ENCODE measurements at places on chromosomes 13 and 19.

DNA sequence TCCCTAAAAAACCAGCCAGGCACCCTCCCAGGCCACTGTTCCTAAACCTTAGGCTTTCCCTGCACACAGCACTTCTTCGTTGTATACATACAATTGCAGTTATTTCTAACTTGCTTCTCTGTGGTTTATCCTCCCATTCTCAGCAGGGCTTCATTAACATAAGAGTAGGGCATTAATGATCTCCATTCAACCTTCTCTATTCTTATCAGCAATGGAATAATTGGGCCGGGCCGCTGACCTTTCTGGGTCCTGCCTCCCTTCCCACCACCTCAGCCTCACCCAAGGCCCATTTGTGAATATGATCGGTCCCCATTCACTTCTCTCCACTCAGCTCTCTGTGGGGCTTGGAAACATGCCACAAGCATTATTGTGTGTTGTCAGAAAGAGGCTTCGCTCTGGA is 184.2 kb downstream of the SUCLA2 start:
- no peak for DNase-seq

- no peak for DNase-seq
Measured at GRCh38 chr19:31092274-31092673, 257.0 kb downstream of the TSHZ3 start.

DNA sequence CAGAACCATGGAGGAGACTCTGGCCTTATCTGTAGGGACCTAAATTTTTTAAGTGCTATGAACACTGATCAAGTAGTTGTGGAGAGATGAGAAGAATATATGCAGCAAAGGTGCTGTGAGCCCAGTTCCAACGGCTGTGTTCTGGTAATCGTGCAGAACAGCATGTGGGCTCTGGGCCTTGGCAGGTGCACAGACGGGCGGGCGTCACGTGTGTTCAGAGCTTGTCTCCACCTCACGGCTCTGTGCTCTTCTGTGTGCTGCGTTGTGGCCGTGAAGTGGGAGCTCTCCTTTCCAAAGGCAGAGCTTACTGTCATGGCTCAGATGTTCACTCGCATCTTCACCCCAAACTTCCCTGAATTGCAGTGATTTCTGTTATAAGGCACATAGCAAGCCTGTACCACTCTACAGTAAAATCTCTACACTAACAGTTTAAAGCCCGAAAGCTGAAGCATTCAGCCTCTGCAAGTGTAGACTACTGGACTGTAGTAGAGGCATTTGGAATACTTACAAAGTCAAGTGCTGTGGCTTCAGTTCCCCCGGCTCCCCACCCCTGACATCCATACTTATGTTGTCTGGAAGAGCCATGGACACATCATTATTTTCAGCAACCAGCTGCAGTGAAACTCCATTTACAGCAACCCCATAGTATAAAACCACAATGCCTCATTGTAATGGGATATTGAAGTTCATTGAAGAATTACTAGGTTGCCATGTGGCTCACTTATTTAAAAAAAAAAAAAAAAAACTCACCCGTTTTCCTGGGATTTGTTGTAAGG is 27.5 kb upstream of the TEX29 start:
- no peak for DNase-seq

- DNase-seq: no peak
Measured at GRCh38 chr19:31303262-31303815, 45.9 kb downstream of the TSHZ3 start.

All from stimulated activated CD4-positive, alpha-beta T cell treated with anti-CD3 and anti-CD28 coated beads, TNF-alpha, amount 100 ng/mL, for 24 hours (primary cell).